ENCODE measurements at places on chromosomes 3 and 15. TPM values are rescaled to one million over a fixed set of nuclear protein-coding genes. Genes with fewer than 3 reads are reported as not detected.

- H3K36me3 ChIP-seq, result no peaks in the 10 kb centered on the region
- no peaks in the 10 kb centered on the region for H3K27me3 ChIP-seq
- H3K4me1 ChIP-seq, result no peaks in the 10 kb centered on the region
- no peak overlapping the region for H3K4me3 ChIP-seq
- DNase-seq, result no peak
These were observed 14.6 kb upstream of the LRRC15 start for GRCh38 chr3:194384156-194384555.

GRCh38 chr3:38541806-38542205 is 45.7 kb downstream of the EXOG start:
- H3K27ac ChIP-seq, result no peak overlapping the region
- DNase-seq, result no peak

DNA sequence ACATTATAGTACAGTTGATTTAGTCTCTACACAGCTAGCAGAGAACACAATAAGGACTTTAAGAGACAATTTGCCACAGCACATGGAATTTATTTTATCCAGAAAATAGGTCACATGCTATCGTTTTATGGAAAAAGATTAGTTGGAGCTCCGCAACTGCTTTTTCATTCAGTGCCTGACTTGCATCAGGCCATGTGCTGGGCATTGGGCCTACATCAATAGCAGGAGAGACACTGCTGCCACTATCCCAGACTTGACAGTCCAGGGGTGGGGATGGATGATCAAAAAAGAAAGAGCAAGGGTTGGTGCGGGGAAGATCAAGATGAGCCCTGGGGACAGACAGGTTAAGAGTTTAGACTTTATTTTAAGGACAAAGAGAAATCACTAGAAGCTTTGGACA is 75.2 kb upstream of the C3orf80 start:
- no peak overlapping the region for H3K4me3 ChIP-seq
- H3K4me1 ChIP-seq, result no peaks in the 10 kb centered on the region
- no peaks in the 10 kb centered on the region for H3K36me3 ChIP-seq
- H3K27me3 ChIP-seq, result no peaks in the 10 kb centered on the region
- DNase-seq, result no peak
- H3K27ac ChIP-seq, result no peak overlapping the region

Gene KLHL40
- not detected for total RNA-seq

GRCh38 chr3:127997961-127998360 is 54.3 kb upstream of the SEC61A1 start:
- H3K36me3 ChIP-seq, result no peaks in the 10 kb centered on the region
- no peak overlapping the region for H3K27ac ChIP-seq
- no peak overlapping the region for H3K4me3 ChIP-seq
- DNase-seq, result no peak
- peaks cover 4% of the 10 kb centered on the region for H3K27me3 ChIP-seq

- no peaks in the 10 kb centered on the region for H3K36me3 ChIP-seq
- no peaks in the 10 kb centered on the region for H3K27me3 ChIP-seq
- H3K4me1 ChIP-seq, result no peaks in the 10 kb centered on the region
These were observed 47.2 kb upstream of the KPNA4 start for GRCh38 chr3:160612386-160613075.

DNA sequence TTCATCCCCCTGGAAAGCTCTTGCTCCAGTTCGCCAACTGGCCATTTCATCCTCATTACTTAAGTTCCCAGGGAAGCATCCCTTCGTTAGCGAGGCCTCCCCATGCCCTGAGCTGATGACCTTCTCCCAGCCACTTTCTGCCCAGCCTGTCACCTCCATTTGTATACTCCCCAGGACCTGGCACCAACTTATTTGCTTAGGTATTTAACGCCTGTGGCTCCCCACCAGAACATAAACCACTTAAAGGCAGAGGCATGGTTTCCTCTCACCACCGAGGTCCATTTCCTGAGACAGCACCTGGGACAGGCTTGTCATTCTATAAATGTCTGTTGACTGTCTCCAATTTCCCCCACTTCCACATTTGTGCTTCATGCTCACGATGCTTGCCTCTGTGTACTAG is 189.0 kb downstream of the ZNF621 start:
- H3K36me3 ChIP-seq, result no peaks in the 10 kb centered on the region
- no peak overlapping the region for H3K27ac ChIP-seq
- DNase-seq, result no peak
